Activated CD4-positive, alpha-beta T cell treated with anti-CD3 and anti-CD28 coated beads, Interleukin-10, Interleukin-2, amounts not matched to agents 100 ng/mL and 50 ng/mL, durations not matched to agents 16 hours and 8 hours (primary cell): ENCODE measurements at places on chromosomes 16 and 17.

DNA sequence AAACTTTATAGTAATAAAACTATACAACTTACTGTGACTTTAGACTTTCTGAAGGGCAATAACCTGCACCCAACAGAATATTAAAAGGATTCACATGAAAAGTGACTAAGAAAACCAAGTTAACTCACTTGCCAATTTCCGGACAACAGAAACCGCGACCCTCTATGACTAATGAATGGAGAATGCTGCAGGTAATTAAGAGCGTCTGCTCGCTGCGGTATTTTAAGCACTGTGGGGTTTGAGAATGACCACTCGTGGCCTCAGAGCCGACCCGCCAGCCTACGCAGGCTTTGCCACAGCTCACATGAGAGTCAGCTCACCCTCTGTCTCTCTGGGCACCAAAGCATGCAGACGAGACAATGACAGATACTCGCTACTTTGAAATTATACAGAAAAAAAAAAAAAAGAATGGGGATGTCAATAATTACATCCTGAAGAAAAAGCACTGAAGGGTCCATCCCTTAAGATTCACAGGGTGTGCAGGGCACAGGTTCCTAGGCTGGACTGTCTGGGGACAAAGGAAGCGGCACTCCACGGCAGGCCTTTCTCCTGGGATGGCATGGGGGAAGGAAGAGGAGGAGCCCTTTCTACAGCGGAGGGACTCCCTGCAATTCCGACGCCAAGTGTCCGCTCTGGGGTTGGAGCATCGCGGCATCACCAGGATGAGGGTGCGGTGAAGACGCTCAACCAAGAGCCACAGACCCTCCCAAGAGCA is 35.0 kb downstream of the ZCCHC14 start:
- peak; percentile 80 for DNase-seq

DNA sequence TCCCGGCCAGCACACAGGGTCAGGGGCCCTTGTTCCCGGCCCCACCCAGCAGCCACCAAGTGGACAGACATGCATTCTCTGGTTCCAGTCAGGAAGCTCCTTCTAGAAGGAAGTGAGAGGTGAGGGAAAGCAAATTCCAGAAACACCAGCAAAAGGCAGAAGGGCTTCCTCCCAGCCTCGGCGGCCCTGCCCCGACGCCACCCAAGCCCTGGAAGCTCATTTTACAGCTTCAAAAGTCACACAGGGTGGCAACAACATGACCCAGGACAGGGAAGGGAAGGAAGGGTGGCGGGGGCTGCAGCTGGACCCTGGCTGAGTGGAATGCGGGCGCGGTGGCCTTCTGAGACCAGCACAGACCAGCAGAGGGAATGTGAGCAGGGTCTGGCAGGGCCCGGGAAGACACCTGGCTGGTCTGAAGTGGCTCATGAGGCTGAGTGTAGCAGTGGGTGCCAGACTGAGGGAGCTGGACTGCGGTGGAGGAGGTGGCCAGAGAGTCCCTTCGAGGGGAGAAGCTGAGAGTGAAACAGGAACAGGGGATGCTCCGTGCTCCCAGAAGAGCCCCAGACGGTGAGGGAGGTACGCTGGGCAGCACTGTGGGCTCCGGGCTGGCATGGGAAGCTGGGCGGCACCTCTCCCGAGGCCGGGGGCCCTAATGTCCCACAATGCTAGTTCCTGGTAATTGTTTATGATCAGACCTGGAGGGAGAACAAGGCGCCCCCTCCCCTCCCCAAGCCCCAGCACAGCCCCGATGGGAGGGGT is 1.9 kb upstream of the UNC13D start:
- no peak for DNase-seq

GRCh38 chr17:29042679-29043538 is at the start of gene PIPOX:
TSS of gene PIPOX (plus strand) at chr17:29043141. CDS start at chr17:29043226, 85 bp downstream.
- DNase-seq = no peak

- DNase-seq = peak; percentile 45
Measured at GRCh38 chr16:79042886-79043285, 557.7 kb downstream of the MAF start.

GRCh38 chr17:50172130-50172529 is 6.3 kb downstream of the SGCA start:
- DNase-seq = no peak

GRCh38 chr16:30636599-30636998 is 14.2 kb upstream of the PRR14 start:
- DNase-seq = no peak

GRCh38 chr16:23306199-23307100 is 4.3 kb downstream of the SCNN1B start:
- peak; percentile 45 for DNase-seq

DNA sequence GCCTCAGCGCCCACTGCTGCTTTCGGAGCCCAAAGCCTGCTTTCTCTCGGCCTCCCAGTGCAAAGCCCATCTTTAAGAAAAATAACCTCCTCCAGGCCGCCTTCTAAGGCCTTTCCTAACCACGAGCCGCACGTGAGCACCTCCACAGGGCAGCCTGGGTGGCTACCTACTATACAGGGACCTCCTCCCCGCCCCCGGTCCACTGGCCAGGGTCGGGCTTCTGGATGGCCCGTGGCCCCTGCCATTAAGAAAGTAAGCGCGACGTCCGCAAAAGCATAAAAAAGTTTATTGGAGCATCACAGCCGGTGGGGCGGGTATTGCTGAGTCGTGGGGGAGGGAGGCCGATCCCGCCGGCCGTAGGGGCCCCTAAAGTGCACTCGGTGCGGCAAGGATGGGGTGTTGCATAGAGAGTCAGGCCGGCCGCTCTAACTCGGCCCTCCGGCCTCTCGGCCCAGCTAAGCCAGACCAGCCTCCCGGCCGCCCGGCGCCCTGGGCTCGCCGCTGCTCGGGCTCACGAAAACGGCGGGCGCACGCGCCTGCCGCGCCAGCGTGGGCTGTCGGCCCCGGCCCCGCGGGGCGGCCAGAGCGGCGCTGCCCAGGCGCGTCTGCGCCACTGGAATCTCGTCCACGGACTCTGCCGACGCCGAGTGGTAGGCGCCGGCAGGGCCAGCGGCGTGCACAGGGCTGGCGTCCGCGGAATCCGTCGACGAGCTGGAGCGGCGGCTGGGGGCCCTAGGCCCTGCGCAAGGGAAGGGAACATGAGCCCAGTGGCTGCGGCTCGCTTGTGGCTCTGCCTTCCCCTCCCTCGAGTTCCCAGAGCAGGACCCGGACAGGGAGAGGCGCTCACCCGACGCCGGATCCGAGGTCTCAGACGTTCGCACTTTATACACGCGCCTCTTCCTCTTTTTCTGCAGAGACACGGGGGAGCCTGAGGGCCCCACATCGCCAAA is 1.1 kb upstream of the TPPP3 start:
- no peak for DNase-seq

DNA sequence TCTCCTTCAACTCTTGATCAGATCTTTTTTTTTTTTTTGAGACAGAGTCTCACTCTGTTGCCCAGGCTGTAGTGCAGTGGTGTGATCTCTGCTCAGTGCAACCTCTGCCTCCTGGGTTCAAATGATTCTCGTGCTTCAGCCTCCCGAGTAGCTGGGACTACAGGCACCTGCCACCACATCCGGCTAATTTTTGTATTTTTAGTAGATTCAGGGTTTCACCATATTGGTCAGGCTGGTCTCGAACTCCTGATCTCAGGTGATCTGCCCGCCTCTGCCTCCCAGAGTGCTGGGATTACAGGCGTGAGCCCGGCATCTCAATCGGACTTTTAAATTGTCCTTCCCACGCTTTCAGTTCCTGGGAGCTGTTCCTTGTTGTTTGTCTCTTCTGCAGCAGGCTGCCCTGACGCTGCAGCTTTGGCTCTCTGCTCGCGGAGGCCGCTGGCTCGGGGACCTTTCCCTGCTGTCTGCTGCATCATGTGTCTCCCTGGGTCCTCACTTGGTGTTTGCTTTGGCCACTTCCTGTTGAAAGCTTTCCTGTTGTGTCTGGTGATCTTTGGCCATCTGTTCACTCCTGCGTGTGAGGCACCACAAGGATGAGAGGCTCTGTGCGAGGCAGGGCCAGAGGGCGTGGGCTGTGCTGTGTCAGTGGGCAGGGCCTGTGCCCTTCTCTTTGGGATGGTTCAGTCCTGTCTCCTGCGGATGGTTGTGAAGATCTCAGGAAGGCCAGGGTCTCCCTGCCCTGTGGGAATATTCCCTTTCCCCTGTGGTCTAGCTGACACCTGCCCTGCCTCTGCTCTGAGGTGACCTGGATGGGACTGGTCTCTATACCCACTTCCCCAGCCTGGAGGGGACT is 18.4 kb upstream of the CAPN15 start:
- DNase-seq = no peak

- no peak for DNase-seq
Measured at GRCh38 chr16:2924901-2925755, 13.4 kb downstream of the FLYWCH1 start.

- peak; percentile 59 for DNase-seq
Measured at GRCh38 chr17:32876417-32877163, at the start of gene MYO1D. TSS of gene MYO1D (minus strand) at chr17:32877124. CDS start at chr17:32876872, 252 bp downstream.

- DNase-seq = no peak
Measured at GRCh38 chr17:57341611-57342540, 85.6 kb downstream of the MSI2 start.

DNA sequence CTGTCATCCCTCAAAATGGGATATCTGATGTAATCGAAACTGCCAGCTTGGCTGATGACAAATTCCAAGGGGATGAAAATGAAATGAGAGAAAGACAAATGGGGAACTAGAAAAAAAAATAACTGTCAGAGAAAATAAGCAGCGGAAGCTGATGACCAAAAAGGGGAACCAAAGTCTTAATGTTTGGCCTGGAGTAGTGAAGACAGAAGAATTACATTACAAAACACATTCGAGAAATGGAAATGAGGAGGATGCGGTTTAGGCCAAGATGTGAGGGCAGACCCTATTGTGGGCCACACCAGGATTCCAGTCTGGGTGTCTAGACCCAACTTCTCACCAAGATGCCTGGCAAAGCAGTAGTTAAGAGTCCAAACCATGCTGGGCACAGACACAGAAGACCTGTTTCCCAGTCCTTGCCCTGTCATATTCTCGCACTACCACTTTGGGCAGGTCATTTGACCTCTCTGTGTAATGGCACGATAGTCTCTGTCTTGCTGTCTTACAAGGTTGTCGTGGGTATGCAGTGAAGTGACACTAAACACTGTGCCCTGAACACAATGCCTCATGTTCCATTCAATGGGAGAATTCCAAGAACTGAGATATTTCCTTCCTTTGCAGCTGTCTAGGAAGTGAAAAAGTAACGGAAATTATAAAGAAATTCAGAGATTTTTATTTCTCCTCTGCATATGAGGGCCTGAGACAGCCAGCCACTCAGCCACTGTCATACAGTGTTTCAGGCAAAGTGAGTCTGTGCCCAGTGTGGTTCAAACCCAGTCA is 12.3 kb upstream of the CCL2 start:
- DNase-seq = no peak

DNA sequence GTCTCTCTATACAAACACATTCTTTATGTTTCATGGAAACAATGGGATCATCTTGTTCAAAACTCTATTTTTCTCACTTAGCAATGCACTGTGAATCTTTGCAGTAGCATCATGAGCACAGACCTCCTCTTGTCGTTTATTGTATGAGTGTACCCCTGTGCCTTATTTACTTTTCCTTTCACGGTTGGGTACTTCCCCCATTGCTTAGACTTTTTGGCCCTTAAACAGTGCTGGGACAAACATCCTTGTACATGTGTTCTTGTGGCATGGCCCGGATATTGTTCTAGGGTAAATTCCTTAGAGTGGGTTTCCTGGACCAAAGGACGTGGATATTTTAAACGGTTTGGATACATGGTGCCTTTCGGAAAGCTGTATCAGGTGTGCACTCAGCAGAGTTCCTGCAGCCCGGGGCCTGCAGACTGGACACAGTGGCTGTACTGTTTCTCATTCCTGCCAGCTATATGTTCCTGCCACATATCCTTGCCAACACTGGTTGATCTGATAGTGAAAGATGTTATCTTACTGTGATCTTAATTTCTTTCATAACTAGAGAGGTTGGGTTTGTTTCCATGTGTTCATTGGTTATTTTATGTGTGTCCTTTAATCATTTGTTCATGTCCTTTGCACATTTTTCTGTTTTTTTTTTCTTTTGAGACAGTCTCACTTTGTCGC is 111.1 kb downstream of the OR1D5 start:
- DNase-seq = no peak
